DND-41 (cell line): ENCODE measurements at places on chromosomes 3 and 15.
A peak's percentile ranks its signal among the peaks of the same experiment; 100 is the strongest.

DNA sequence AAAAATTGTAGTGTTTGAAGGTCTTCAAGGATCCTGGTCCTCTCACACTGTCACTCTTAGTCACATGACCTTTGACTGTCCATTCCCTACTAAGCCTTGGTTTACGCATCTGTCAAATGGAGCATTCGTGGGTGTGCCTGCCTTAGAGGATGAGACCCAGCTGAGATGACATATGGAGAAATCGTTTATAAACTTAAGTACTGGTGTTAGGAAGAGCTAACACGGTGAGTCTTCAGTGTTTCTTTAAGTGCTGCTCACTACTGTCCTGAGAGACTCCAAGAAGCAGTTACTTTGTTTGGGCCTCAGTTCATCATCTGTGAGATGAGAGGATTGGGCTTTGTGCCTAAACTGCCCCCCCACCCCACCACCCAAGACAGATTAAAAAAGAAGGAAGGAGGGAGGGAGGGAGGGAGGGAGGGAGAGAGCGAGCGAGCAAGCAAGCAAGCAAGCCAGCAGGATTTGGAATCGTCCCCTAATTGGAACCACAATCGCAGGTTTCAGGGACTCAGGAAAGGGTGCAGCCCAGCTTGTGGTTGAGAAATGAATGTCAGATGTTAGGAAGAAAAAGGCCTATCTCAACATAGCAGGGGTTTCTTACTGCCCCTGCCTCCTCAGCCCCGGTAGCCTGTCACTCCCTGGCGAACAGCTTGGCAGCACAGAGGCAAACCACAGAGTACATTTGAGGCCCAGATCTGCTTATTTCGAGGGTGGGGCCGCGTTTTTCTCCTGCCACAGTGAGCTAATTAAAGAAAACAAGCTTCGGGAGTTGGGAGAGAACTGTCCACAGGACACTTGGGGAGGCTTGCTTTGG lies 32.7 kb downstream of the SMAD3 start:
- peak; percentile 13 for DNase-seq
- H3K27ac ChIP-seq: no peak overlapping the region
- no peak overlapping the region for H3K4me3 ChIP-seq
- H3K27me3 ChIP-seq: peaks cover 14% of the 10 kb centered on the region

DNA sequence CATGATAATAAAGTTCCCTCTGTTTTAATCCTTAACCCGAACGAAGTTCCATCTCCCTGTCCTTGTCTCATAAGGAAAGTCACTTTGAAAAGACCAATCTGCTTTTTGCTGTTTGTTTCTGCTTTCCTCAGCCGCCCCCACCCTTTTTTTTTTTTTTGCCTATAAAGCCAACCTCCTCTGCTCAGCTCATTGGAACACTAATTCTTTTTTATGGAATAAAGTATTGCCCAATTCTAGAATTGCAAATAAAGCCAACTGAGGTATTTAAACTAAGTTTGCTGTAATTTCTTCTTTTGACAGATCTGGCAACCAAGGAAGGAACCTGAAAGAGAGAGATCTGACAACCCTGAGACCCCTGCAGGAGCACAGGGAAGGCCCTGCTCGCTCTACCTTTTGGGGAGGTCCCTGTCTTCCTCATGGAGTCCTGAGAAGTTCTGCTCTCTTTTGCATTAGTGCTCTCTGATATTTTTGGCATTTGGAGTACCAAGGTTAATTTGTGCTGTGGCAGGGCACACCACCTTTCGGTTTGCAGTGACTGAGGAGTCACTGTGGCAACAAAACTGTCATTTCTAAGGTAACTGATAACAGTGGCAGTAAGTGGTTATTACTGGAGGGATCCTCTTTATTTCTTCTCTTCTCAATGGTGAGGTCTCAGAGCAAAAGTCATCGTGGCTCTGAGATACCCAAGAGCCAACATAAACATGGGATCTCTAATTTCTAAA lies 35.2 kb upstream of the TRPM1 start:
- no peak for DNase-seq
- H3K36me3 ChIP-seq: no peaks in the 10 kb centered on the region
- no peak overlapping the region for H3K4me3 ChIP-seq
- H3K27me3 ChIP-seq: no peaks in the 10 kb centered on the region
- H3K4me1 ChIP-seq: no peaks in the 10 kb centered on the region

DNA sequence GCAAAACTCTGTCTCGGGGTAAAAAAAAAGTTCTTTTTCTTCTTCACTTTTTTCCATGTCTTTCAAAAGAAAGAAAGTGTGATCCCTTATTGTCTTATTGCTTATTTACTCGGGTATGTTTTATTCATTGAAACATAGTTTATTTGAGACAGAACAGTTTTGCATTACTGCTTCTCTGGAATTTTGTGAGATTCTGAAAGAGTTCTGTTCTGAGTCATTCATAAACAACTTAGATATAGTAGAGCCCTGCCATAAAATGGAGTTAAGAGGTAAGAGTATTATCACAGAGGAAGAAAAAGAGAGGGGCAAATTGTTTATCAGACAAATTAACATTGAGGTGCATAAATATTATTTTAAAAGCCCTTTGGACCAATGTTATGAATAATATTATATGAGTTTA lies 522.2 kb downstream of the ROBO2 start:
- no peak for DNase-seq
- H3K27me3 ChIP-seq: no peaks in the 10 kb centered on the region
- H3K4me3 ChIP-seq: no peak overlapping the region
- H3K27ac ChIP-seq: no peak overlapping the region
- H3K36me3 ChIP-seq: no peaks in the 10 kb centered on the region

DNA sequence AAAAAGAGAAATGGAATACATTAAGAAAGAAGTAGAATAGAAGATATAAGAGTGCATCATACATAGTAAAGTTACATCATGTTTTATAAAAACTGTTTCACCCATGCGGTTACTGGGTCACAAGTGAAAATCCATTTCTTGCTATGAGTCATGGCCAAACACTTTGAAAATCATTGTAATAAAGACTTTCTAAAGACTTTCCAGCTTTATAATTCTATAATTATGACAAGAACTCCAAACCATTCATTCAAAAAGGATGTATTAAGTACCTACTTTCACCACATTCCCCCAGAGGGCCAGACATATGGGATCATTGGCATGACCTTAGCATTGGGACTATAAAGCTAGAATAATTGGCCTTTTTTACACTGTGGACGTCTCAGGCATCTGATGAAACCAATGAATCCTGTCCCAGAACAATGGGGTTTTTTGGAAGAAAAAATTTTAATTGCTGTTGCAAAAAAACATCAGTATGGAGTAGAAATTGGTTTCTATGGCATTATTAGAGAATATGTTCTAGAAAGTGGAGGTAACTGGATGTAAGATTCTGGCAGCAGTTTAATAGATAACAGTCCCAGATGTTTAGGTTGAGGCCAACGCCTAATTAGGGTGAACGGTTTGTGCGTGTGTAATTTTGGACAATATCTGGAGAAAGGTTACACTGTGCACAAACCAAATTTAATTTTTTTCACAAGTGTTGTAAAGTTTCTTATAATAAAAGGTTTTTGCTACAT lies 3.3 kb upstream of the SKIC8 start:
- H3K4me1 ChIP-seq: peaks cover 21% of the 10 kb centered on the region
- no peak overlapping the region for H3K4me3 ChIP-seq
- no peak for DNase-seq
- H3K36me3 ChIP-seq: no peaks in the 10 kb centered on the region; the same call in 1 of the 2 replicates
- H3K27me3 ChIP-seq: no peaks in the 10 kb centered on the region

GRCh38 chr3:65854606-65855304 lies 184.0 kb downstream of the MAGI1 start:
- no peaks in the 10 kb centered on the region for H3K4me1 ChIP-seq
- H3K27ac ChIP-seq: no peak overlapping the region
- no peak overlapping the region for H3K4me3 ChIP-seq
- no peaks in the 10 kb centered on the region for H3K36me3 ChIP-seq
- no peak for DNase-seq

GRCh38 chr3:125381743-125382142 lies 6.6 kb upstream of the ZNF148 start:
- peak; percentile 72 for DNase-seq
- no peaks in the 10 kb centered on the region for H3K27me3 ChIP-seq
- H3K36me3 ChIP-seq: no peaks in the 10 kb centered on the region
- peaks cover 20% of the 10 kb centered on the region for H3K4me1 ChIP-seq

DNA sequence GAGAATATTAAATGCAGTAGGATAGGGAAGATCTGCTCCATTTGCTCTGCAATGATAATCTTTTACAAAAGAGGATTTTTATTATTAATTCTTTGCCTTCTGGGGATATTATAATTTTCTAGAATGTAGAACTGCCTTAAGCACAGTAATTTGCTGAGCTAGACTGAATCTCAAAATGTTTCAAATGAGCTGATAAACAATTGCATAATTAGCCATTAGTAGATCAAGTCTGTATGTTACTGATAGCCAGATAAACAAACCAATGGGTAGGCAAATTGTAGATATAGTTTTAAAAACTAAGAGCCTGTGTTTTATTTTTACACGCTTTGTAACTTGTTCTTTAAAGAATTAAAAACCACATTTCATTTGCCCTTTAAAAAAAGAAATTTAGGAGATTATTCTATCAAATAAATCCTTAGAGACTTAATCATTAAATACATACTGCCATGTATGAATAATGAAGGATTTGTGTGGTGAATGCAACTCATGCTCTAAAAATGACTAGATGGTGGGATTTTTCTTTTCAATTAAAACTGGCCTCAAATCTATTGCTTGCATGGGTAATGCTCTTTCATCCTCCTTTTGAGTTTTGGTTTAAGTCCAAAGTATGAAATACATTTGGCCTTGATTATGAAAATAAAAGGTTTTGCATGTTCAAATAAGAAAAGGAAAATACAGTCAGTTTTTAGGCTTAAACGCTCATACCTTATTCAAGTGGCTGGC lies 32.6 kb upstream of the NANOGP8 start:
- no peaks in the 10 kb centered on the region for H3K27me3 ChIP-seq
- no peaks in the 10 kb centered on the region for H3K4me1 ChIP-seq
- no peaks in the 10 kb centered on the region for H3K36me3 ChIP-seq

DNA sequence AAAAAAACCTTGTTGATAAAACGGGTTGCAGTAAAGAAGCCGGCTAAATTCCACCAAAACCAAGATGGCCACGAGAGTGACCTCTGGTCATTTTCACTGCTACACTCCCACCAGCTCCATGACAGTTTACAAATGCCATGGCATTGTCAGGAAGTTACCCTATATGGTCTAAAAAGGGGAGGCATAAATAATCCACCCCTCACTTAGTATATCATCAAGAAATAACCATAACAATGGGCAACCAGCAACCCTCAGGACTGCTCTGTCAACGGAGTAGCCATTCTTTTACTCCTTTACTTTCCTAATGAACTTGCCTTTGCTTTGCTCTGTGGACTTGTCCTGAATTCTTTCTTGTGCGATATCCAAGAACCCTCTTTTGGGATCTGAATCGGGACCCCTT lies 14.4 kb upstream of the CDC25A start:
- H3K36me3 ChIP-seq: no peaks in the 10 kb centered on the region
- no peak overlapping the region for H3K4me3 ChIP-seq
- DNase-seq: no peak
- no peaks in the 10 kb centered on the region for H3K4me1 ChIP-seq

- H3K36me3 ChIP-seq: no peaks in the 10 kb centered on the region
- H3K4me3 ChIP-seq: no peak overlapping the region
- no peak for DNase-seq
- no peaks in the 10 kb centered on the region for H3K27me3 ChIP-seq
Observed at GRCh38 chr15:45702041-45702440, 67.2 kb downstream of the SQOR start.

DNA sequence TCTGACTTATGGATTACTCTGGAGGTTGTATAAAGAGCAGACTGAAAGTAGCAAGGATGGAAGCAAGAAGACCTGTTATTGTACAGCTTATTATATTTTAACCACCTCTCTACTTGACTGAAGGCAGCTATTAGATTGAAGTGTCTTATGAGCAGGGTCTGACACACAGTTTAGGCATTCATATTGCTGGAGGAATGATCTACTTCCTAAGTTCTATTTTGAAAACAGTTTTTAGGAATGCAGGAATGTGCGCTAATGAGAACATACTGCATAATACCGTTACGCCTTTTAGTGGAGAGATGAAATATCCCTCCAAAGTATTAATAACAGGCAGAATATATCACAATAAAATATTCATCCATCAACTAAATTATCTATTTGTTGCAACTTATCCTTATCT lies 193.3 kb downstream of the ISL2 start:
- no peak overlapping the region for H3K4me3 ChIP-seq
- no peak overlapping the region for H3K27ac ChIP-seq
- H3K4me1 ChIP-seq: no peaks in the 10 kb centered on the region
- no peaks in the 10 kb centered on the region for H3K27me3 ChIP-seq
- H3K36me3 ChIP-seq: no peaks in the 10 kb centered on the region

DNA sequence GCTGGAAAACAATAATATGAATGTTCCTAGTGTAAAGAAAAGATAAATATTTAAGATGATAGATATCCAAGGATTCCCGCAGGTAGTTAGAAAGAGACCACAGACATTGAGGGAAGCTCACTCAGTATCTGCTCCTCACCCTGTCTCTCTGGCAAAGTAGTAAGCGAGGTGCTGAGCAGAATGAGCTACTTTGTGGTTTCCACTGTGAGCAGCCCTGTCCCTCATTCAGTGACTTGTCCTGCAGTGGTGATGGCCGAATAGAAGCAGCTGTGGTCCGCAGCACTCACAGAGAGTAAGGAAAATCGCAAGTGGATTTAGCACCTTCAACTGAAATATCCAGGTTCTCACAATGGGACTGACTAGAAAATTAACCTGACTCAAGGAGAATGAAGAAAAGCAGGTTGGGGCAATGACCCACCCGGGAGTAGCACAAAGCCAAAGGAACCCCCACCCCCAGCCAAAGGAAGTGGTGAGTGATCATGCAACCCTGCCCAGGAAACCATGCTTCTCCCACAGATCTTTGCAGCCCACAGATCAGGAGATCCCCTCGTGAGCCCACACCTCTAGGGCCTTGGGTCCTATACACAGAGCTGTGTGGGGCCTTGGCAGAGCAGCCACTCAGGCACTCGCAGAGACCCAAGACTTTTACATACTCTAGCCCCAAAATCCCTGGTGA lies 21.8 kb upstream of the SLC25A38 start:
- peak overlapping the region; percentile 99 for H3K27ac ChIP-seq
- peaks cover 89% of the 10 kb centered on the region for H3K4me1 ChIP-seq
- DNase-seq: peak; percentile 93
- peak overlapping the region; percentile 11; the same call in 1 of the 2 replicates for H3K4me3 ChIP-seq

DNA sequence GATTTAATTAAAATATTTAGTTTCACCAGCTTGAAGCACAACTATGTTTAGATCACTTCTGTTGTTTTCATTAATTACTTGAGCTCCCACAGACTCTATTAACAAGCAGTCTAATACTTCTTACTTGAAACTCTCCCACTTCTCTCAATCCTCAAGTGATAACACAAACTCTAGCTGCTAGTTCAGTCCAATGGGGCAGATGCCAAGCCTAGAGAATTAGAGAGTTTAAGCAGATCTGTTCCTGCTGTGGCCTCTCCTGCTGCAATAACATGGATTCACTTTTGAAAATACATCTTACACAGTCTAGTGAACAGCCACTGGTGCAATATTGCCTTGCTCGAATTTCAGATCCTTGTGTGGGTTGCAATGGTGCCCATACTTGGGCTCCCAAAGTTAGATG lies 566.4 kb upstream of the SGO1 start:
- no peaks in the 10 kb centered on the region for H3K27me3 ChIP-seq
- DNase-seq: no peak
- no peak overlapping the region for H3K4me3 ChIP-seq
- no peaks in the 10 kb centered on the region for H3K36me3 ChIP-seq

GRCh38 chr3:127260416-127260815 lies 27.4 kb downstream of the PRR20G start:
- no peak for DNase-seq
- no peaks in the 10 kb centered on the region for H3K27me3 ChIP-seq
- no peak overlapping the region for H3K4me3 ChIP-seq
- no peak overlapping the region for H3K27ac ChIP-seq
- no peaks in the 10 kb centered on the region for H3K4me1 ChIP-seq

GRCh38 chr3:132343018-132343612 lies 25.9 kb downstream of the ACP3 start:
- H3K4me3 ChIP-seq: no peak overlapping the region
- H3K36me3 ChIP-seq: no peaks in the 10 kb centered on the region
- peaks cover 22% of the 10 kb centered on the region for H3K27me3 ChIP-seq
